IMR-90 (cell line): ENCODE measurements at places on chromosomes 3 and 15. TPM values are rescaled to one million over a fixed set of nuclear protein-coding genes. Genes with fewer than 3 reads are reported as not detected.

DNA sequence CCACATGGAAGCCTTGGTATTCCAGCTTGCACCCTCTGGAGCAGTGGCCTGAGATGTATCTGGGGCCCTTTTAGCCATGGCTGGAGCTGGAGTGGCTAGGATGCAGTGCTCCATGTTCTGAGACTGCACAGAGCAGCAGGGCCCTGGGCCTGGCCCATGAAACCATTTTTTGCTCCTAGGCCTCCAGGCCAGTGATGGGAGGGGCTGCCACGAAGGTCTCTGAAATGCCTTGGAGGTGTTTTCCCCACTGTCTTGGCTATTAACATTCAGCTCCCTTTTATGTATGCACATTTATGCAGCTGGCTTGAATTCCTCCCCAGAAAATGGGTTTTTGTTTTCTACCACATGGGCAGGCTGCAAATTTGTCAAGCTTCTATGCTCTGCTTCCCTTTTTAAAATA lies 43.0 kb upstream of the MYRIP start:
- H3K4me3 ChIP-seq, result no peak overlapping the region
- H3K4me1 ChIP-seq, result no peaks in the 10 kb centered on the region
- H3K27me3 ChIP-seq, result no peaks in the 10 kb centered on the region
- no peaks in the 10 kb centered on the region for H3K36me3 ChIP-seq

- H3K27ac ChIP-seq, result no peak overlapping the region
- H3K27me3 ChIP-seq, result no peaks in the 10 kb centered on the region
- peaks cover 26% of the 10 kb centered on the region for H3K4me1 ChIP-seq
- H3K36me3 ChIP-seq, result peaks cover 1% of the 10 kb centered on the region; the same call in 1 of the 2 replicates
Observed at GRCh38 chr15:74042603-74043424, 39.5 kb downstream of the GOLGA6A start.

DNA sequence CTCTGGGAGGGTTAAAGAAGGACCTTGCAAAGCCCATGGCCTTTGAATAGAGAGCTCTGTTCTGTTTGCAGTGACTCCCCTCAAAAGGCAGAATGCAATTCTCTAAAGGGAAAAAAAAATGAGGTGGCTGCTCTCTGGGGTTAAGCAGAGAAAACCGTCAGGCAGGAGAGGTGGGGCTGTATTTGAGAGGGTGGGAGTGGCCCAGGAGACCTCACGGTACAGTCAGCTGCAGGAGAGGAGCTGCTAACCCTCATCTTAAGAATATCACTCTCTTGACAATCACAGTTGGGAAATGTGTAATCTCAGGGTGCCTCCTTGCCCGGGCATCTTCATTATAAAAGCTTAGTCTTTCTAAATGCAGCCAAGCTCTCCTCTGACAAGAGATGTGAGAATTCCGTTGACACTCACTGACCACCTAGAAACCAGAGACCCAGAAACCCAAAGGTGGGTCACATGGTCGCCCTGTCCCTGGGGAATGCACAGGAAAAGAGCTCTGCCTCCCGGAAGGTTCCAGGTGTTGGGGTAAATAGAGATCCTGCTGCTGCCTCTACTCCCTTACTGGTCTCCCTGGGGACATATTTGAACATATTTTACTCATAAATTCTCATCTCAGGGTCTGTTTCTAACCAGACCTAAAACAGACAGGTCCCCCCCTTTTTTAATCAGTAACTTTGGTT lies 159.1 kb upstream of the CTDSPL start:
- H3K4me1 ChIP-seq, result no peaks in the 10 kb centered on the region
- H3K27me3 ChIP-seq, result peaks cover 7% of the 10 kb centered on the region; the same call in 1 of the 2 replicates
- H3K27ac ChIP-seq, result no peak overlapping the region
- no peaks in the 10 kb centered on the region for H3K36me3 ChIP-seq

- no peaks in the 10 kb centered on the region for H3K36me3 ChIP-seq
- H3K27me3 ChIP-seq, result no peaks in the 10 kb centered on the region
- no peak for DNase-seq
- H3K4me1 ChIP-seq, result peaks cover 19% of the 10 kb centered on the region
- H3K27ac ChIP-seq, result no peak overlapping the region
Observed at GRCh38 chr15:66881173-66881905, 179.3 kb downstream of the SMAD6 start.

GRCh38 chr3:192920411-192920810 lies 2.8 kb upstream of the MB21D2 start:
- no peak overlapping the region for H3K27ac ChIP-seq
- DNase-seq, result no peak
- peaks cover 2% of the 10 kb centered on the region; the same call in 1 of the 2 replicates for H3K4me1 ChIP-seq

DNA sequence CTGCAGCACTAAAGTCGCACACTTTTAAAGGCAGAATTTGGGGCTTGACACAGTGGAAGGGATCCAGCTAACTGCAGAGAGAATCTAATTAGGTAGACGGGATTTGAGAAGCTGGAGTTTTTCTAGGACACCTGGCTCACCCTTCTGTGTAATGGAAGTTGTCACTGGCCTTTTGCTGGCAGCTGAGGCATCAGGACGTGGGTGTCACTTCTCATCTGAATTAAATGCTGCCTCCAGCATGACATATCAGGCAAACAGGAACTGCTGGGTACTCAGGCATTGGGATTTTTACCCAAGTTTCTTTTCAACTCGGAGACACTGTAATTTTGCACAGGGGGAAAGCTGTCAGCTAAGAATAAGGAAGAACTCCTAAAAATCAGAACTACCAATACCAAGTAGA lies 861.9 kb upstream of the ARPP21 start:
- H3K36me3 ChIP-seq, result no peaks in the 10 kb centered on the region
- H3K27me3 ChIP-seq, result no peaks in the 10 kb centered on the region
- H3K4me3 ChIP-seq, result no peak overlapping the region
- DNase-seq, result no peak
- H3K4me1 ChIP-seq, result no peaks in the 10 kb centered on the region

- no peak for DNase-seq
- H3K36me3 ChIP-seq, result 0 out of 2 replicates have a peak, but pooled peaks cover 1% of the 10 kb centered on the region
- H3K4me3 ChIP-seq, result no peak overlapping the region
- H3K27me3 ChIP-seq, result no peaks in the 10 kb centered on the region
- peaks cover 2% of the 10 kb centered on the region; the same call in 1 of the 2 replicates for H3K4me1 ChIP-seq
- no peak overlapping the region for H3K27ac ChIP-seq
Observed at GRCh38 chr3:78689378-78689777, 1078.4 kb downstream of the ROBO1 start.

DNA sequence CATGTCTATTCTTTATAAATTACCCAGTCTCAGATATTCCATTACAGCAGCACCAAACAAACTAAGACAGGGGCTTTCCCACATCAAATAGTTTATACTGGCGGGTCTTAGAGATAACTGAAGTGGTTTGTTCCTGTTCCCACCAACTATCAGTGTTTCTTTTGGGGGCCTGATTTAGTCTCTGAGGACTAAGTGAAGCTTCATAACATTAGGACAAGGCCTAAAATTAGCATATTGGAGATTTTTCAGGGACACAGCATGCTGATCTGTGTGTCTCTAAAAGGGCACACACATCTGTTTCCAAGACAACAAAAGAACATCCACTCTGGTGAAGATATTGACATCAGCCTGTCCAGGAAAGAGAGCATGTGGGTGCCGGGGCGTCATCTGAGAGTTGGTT lies 72.6 kb upstream of the SEMA6D start:
- no peak overlapping the region for H3K27ac ChIP-seq
- DNase-seq, result no peak
- H3K27me3 ChIP-seq, result no peaks in the 10 kb centered on the region; the same call in none of the 2 replicates

- H3K4me3 ChIP-seq, result no peak overlapping the region
- H3K36me3 ChIP-seq, result no peaks in the 10 kb centered on the region
- no peak overlapping the region for H3K27ac ChIP-seq
- no peaks in the 10 kb centered on the region for H3K4me1 ChIP-seq
Observed at GRCh38 chr3:126571078-126571477, 12.3 kb upstream of the C3orf22 start.

- H3K27ac ChIP-seq, result no peak overlapping the region
- H3K4me1 ChIP-seq, result 0 out of 2 replicates have a peak, but pooled peaks cover 2% of the 10 kb centered on the region
- H3K4me3 ChIP-seq, result no peak overlapping the region
- no peak for DNase-seq
Observed at GRCh38 chr3:107994181-107994580, 96.7 kb downstream of the CD47 start.

DNA sequence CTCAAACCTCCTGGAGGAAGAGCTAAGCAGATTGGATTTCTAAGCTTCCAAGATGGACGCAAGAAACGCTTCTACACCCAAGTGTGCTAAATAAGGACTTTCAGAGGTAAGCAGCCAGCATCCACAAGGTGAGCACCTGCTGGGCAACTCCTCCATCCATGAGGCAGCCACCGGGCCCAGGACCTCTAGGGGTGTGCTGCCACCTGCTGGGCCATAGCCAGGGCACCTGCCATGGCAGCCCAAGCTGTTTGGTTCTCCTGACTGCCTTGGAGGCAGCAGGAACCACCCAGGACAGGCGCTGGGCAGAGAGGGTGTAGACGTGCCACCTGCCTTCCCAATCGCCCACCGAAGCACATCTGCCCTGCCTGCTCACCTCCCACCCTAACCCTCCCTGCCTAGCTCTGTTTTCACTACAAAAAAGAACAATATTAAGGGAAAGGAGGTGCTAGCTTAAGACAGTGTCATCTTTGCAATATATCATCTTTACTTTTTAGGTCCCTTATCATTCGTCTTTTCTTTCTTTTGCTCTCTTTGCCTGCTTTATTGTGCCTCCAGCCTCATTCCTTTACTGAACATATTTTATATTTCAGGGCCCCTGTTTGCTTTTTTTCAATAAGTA lies 12.9 kb downstream of the C15orf62 start:
- no peak overlapping the region for H3K4me3 ChIP-seq
- peaks cover 5% of the 10 kb centered on the region for H3K4me1 ChIP-seq
- H3K36me3 ChIP-seq, result peaks cover 14% of the 10 kb centered on the region
- no peak for DNase-seq

- DNase-seq, result no peak
- no peaks in the 10 kb centered on the region for H3K36me3 ChIP-seq
- no peak overlapping the region for H3K27ac ChIP-seq
- no peak overlapping the region for H3K4me3 ChIP-seq
Observed at GRCh38 chr3:61357902-61358301, 106.7 kb upstream of the FHIT start.

DNA sequence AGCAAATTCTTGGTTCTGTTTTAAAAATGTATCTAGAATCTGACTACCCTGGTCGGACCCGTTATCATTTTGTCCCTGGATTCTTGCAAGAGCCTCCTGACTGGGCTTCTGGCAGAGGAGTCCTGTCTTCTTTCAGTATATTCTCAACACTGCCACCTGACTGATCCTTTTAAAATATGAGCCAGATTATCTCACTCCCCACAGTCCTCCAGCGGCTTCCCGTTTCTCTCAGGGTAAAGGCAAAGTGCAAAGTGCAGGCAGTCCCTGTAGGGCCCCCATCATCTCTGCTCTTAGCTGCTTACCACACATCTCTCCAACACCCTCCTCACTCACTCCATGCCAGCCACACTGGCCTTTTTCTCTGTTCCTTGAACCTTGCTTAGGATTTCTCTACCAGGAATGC lies 28.4 kb downstream of the CRTC3 start:
- H3K27ac ChIP-seq, result 0 out of 2 replicates have a peak overlapping the region, but pooled peaks have one; percentile 0
- DNase-seq, result no peak
- peaks cover 39% of the 10 kb centered on the region for H3K4me1 ChIP-seq
- H3K27me3 ChIP-seq, result no peaks in the 10 kb centered on the region
- no peak overlapping the region for H3K4me3 ChIP-seq

- no peaks in the 10 kb centered on the region for H3K36me3 ChIP-seq
- peaks cover 28% of the 10 kb centered on the region for H3K27me3 ChIP-seq
- H3K27ac ChIP-seq, result no peak overlapping the region
- no peak for DNase-seq
- H3K4me3 ChIP-seq, result no peak overlapping the region
Observed at GRCh38 chr3:50478051-50478450, 25.4 kb downstream of the CACNA2D2 start.

GRCh38 chr3:14949126-14949525 lies 1.7 kb downstream of the NR2C2 start:
- peak overlapping the region; percentile 67; the same call in 1 of the 2 replicates for H3K27ac ChIP-seq
- DNase-seq, result no peak
- no peaks in the 10 kb centered on the region for H3K4me1 ChIP-seq
- no peaks in the 10 kb centered on the region for H3K27me3 ChIP-seq
- peaks cover 8% of the 10 kb centered on the region for H3K36me3 ChIP-seq

- H3K27me3 ChIP-seq, result no peaks in the 10 kb centered on the region
- DNase-seq, result no peak
- no peak overlapping the region for H3K27ac ChIP-seq
- H3K4me1 ChIP-seq, result no peaks in the 10 kb centered on the region
- no peaks in the 10 kb centered on the region for H3K36me3 ChIP-seq
Observed at GRCh38 chr15:87340370-87340769, 916.2 kb downstream of the NTRK3 start.

DNA sequence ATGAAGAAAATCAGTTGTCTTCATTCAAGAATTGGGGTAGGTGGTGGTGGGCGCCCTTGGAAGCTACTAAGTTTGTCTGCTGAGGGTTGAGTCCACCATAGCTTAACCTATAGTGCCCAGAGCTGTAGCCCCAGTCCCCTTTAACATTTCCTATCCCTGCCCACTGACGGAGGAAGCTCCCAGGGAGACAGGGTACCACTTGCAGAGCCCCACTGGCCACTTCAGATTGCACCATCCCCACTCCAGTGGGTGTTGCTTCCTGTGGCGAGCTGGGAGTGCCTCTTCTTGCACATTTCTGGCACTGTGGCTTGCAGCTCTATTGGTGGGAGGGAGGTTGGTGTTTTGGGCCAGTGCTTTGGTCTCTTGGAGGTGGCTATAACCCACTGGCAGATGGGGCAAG lies 2.7 kb downstream of the PXYLP1 start:
- H3K27me3 ChIP-seq, result peaks cover 3% of the 10 kb centered on the region; the same call in 1 of the 2 replicates
- no peak for DNase-seq
- peaks cover 7% of the 10 kb centered on the region; the same call in 1 of the 2 replicates for H3K4me1 ChIP-seq
- no peak overlapping the region for H3K4me3 ChIP-seq
- H3K36me3 ChIP-seq, result peaks cover 2% of the 10 kb centered on the region; the same call in 1 of the 2 replicates

DNA sequence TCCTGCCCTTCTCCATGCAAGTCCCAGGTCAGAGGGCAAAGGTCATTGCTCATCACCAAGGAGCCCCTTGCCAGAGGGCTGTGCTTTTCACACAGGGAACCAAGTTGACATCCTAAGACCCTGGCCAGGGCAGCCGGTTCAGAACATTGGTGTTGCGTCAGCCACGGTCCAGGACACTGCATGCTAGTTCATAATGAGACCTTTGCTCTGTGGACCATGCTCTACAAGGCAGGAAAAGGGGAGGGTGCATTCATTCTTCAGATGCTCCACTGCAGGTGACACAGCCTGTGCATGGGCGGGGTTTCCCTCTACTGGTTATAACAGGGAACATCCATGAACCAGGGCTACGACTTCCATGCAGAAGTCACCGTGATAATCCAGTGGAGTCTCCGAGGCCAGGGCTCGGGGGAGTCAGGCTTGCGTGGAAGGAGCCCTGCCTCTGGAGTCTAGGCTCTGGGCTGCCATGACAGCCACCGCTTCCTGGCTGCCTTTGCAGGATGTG lies 81.6 kb downstream of the OCA2 start:
- no peaks in the 10 kb centered on the region for H3K27me3 ChIP-seq
- no peak overlapping the region for H3K4me3 ChIP-seq
- DNase-seq, result no peak

- H3K36me3 ChIP-seq, result no peaks in the 10 kb centered on the region
- peak; percentile 17 for DNase-seq
- H3K27me3 ChIP-seq, result peaks cover 33% of the 10 kb centered on the region
Observed at GRCh38 chr15:72827226-72827625, 43.7 kb upstream of the ADPGK start.

GRCh38 chr15:70479785-70480184 lies 283.6 kb downstream of the UACA start:
- no peak overlapping the region for H3K4me3 ChIP-seq
- peaks cover 8% of the 10 kb centered on the region for H3K4me1 ChIP-seq
- H3K27ac ChIP-seq, result no peak overlapping the region
- H3K36me3 ChIP-seq, result no peaks in the 10 kb centered on the region

The HRG gene
- not detected in 2 replicates for polyA plus RNA-seq

The NTRK3 gene
- polyA plus RNA-seq, result 0.01 and 0.15 TPM in 2 replicates

The CDCP1 gene
- 3.1 and 3.8 TPM in 2 replicates for polyA plus RNA-seq

The ILDR1 gene
- polyA plus RNA-seq, result not detected in 2 replicates

The AHSG gene
- not detected in 2 replicates for polyA plus RNA-seq

The BCL2A1 gene
- polyA plus RNA-seq, result 2.2 and 2.3 TPM in 2 replicates
